ENCODE measurements at places on chromosomes 4 and X.

DNA sequence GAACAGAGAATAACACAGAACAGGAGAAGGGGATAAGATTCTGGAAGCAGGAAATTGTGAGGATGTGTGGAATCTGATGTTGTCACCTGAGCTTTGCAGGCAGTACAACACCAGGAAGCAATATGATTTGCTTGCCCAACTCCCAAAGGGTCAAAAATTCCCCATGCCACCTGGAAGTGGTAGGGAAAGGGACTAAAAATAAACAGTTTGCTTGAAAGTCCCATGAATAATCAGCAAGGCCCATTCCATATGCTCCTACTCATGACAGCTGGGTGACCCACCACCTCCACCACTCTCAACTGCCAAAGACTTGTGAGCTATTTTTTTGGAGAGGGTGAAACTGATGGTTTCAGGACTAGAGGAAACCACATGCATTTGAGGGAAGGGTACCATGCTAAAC, 168.4 kb downstream of the KCNIP4 start:
- no peak for DNase-seq

GRCh38 chr4:14926368-14926767, 75.9 kb upstream of the CPEB2 start:
- DNase-seq = no peak

DNA sequence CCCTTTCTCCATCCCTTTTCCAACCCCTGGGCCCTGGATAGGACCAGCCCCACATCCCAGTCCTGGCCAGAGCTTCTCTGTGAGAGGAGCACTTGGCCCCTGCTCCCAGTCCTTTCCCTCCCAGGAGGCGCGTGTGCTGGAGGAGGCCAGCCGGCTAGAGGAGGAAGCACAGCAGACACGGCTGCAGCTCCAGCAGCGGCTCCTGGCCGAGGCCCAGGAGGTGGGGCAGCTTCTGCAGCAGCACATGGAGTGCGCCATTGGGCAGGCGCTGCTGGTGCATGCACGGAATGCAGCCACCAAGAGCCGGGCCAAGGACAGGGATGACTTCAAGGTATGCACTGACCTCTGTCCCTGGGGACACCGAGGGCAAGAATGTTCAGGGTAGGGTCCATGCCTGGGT, 87.5 kb downstream of the EVC start:
- no peak for DNase-seq

- DNase-seq = no peak
These were observed 6.9 kb downstream of the BLOC1S4 start for GRCh38 chr4:6722891-6723290.

DNA sequence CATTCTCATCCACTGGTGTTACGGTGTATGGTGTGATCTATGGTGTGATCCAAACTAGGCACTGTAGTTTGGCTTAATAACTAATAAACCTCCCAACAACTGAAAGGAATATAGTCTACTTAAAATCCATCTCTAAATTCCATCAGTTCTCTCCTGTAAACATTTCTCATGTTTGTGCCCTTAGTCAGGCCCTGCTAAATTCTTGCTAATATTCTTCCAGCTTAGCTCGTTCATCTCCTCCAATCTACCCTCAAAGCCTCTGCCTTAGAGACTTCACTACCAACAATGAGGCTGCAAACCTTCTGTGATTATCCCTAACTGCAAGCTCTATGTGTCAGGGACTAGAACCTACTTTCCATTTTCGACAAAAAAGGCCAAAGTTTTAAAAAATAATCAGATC, 28.1 kb downstream of the ZAR1 start:
- DNase-seq = no peak

DNA sequence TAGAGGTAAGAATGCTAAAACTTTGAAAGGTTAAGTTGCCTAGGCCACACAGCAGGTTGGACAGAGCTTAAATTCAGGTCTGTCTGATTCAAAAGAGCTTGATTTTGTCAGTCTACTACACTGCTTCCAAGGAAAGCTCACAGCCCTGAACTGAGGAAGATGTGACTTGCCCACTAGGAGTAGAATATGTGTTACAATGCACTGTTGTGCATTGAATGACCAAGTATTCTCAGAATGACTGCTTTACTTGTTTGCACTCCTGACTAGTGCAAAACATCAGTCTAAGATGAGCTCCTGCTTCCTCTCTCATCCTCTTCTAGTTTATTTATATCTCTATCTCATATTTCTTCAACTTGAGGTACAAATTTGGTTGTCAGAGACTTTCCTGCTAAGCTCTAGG, 56.2 kb downstream of the AWAT2 start:
- DNase-seq = no peak

DNA sequence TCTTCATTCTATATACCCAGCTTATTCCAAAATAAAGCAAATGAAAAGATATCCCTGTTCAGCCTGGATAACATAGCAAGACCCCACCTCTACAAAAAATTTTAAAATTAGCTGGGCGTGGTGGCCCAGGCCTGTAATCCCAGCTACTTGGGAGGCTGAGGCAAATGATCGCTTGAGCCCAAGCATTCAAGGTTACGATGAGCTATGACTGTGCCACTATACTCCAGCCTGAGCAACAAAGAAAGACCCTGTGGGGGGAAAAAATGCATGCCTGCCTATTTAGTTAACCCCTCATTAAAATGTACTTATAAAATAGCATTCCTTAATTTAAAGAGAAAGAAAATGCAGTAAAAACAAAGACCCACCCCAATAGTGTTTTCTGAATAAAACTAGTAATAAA, 9.3 kb downstream of the PRSS12 start:
- no peak for DNase-seq

GRCh38 chr4:105556206-105556605, 3.8 kb downstream of the ARHGEF38 start:
- DNase-seq = no peak
